Kidney capillary endothelial cell (primary cell): ENCODE measurements at places on chromosomes 4 and X.

- no peak for DNase-seq
These were observed 34.7 kb downstream of the P2RY8 start for GRCh38 chrX:1502241-1502640.

- DNase-seq = no peak
These were observed 6.9 kb downstream of the MOB1B start for GRCh38 chr4:70908993-70909556.

GRCh38 chr4:28558895-28559294 is 1698.3 kb downstream of the STIM2 start:
- no peak for DNase-seq

- DNase-seq = no peak
These were observed 834.6 kb upstream of the AMOT start for GRCh38 chrX:113675278-113675677.

GRCh38 chrX:139720979-139721378 is 13.0 kb upstream of the MCF2 start:
- DNase-seq = no peak

- DNase-seq = no peak
These were observed 167.5 kb downstream of the PRKX start for GRCh38 chrX:3545901-3546300.

DNA sequence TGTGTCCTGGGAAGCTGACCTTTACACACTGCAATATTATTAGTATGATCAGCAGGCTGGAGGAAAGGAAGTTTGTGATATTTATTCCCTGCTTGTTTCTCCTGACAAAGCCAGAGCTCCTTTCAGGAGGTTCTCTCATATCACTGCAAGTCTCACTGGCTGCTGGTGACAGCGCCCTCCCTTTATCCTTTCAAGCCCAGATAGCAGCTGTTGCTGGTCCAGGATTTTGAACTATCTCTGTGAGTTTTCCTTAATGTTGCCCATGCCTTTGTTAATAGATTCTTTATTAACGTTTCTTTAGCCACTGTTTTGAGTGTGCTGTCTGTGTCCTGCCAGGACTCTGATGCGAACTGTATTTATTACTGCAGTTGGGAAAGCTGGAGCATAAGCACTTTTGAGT is 518.7 kb downstream of the C4orf33 start:
- DNase-seq = no peak

- peak; percentile 59 for DNase-seq
These were observed 367.2 kb downstream of the BMPR1B start for GRCh38 chr4:95124906-95125504.

GRCh38 chr4:53676402-53676871 is 85.2 kb upstream of the LNX1 start:
- DNase-seq = no peak

DNA sequence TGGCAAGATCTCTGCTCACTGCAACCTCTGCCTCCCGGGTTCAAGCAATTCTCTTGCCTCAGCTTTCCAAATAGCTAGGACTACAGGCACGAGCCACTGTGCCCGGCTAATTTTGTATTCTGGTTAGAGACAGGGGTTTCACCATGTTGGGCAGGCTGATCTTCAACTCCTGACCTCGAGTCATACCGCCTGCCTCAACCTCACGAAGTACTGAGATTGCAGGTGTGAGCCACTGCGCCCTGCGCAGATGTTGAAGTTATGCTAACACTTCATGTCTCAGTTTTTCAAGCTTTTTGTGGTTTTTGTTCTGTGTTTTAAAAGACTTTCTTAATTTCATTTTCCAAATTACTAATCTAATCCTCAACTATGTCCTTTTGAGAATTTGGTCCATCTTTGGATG is 154.4 kb upstream of the TLL1 start:
- DNase-seq = no peak

GRCh38 chr4:1675802-1676137 is 8.3 kb downstream of the FAM53A start:
- DNase-seq = no peak

DNA sequence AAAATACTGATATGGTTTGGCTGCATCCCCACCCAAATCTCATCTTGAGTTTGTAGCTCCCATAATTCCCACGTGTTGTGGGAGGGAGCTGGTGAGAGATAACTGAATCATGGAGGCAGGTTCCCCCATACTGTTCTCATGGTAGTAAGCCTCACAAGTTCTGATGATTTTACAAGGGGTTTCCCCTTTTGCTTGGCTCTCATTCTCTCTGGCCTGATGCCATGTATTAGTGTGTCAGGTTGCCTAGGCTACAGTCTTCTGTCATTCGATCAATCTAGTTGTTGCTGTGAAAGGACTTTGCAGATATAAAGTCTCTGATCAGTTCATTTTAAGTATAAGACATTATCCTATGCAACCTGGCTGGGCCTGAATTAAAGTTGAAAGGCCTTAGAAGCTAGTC is 209.3 kb upstream of the MAOA start:
- DNase-seq = no peak

DNA sequence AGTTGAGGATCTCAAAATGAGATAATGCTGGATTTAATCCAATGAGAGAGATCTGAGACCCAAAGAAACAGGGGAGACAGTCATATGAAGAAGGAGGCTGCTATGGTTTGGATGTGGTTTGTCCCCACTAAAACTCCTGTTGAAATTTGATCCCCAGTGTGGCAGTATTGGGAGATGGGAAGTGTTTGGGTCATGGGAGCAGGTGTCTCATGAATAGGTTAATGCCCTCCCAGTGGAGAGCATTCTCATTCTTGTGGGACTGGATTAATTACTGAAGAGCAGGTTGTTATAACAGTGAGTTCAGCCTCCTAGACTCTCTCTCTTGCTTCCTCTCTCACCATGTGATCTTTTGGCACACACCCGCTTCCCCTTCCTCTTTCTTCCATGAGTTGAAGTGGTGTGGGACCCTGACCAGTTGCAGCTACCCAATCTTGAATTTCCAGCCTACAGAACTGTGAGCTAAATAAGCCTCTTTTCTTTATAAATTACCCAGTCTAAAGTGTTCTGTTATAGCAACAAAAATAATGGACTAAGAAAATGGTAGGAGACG is 70.3 kb downstream of the PPEF2 start:
- DNase-seq = no peak

- DNase-seq = no peak
These were observed 114.1 kb downstream of the TSPAN5 start for GRCh38 chr4:98544141-98544817.

- no peak for DNase-seq
These were observed 70.9 kb downstream of the APBB2 start for GRCh38 chr4:41143311-41144039.

- no peak for DNase-seq
These were observed 1500.0 kb downstream of the STIM2 start for GRCh38 chr4:28360681-28361080.

DNA sequence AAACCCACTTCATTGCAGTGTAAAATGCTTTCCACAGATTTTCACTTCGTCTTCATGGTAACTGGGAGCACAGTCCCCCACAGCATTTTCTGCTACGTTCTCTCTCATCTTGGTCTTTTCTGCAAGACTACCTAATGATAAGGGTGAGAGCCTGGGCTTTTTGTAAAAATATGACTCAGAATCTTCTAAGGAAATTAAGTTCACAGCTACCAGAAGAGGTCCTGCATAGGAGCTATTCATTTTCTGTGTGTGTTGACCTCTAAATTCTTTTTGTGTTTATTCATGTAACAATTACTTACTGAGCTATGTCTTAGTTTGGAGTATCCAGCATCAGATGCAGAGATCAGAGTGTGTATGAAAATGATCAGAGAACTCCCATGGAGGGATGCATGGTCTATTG is 192.2 kb downstream of the CPEB2 start:
- no peak for DNase-seq

- no peak for DNase-seq
These were observed 1009.8 kb upstream of the SLIT2 start for GRCh38 chr4:19241895-19242294.

GRCh38 chr4:15702941-15703403 is at the start of gene BST1:
TSS of gene BST1 (plus strand) at chr4:15703065. CDS start at chr4:15703145, 80 bp downstream.
- DNase-seq = no peak

GRCh38 chr4:68132342-68132741 is 2.7 kb upstream of the TMPRSS11F start:
- no peak for DNase-seq

GRCh38 chrX:130623518-130623917 is 221.7 kb downstream of the RBMX2 start:
- DNase-seq = no peak

DNA sequence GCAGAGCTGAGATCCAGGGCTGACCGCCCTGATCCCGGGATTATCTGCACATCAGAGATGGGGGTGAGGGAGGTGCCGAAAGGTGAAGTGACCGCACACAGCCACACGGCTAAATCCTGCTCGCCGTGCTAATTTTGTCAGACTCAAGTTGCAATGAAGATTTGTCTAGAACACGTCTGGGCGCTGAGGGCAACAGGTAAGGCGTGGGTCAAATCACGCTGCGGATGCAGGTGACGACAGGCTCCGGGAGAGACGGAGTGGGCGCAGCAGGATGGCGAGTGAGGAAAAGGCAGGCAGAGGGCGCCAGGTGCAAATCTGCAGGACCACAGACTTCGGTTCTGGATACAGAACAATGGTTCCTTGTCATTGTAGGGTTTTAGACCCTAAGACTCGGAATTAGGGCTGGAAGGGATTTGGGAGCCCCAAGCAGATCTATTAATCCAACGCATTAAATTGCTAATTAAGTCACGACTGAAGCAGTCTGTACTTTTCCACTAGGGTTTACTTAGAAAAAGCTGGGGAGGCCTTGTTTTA is 1.9 kb upstream of the TBC1D14 start:
- DNase-seq = no peak

DNA sequence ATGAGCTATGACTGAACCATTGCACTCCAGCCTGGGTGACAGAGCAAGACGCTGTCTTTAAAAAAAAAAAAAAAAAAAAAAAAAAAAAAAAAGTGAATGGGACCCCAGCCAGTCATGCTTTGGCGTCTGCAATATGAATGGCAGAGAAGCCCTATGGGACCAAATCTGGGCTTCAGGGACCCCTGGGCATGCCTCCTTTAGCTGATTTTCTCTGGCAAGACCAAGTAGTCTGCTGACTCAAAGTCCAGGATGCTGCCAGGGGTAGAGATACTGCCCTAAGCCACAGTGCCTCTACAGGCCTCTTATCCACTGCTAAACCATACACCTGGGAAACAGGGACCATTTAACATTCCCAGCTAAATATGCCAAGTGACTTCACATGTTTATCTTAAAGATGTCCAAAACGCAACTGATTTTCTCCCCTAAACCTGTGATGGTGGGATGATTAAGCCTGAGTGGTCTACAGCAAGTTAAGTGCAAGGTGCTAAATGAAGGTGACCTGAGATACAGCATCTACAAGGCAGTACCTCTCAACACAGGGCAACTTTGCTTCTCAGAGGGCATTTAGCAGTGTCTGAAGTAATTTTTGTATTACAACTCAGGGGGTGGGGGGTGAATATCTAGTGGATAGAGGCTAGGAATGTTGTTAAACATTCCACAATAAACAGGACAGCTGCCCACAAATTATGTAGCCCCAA is 5.8 kb downstream of the RPS4X start:
- no peak for DNase-seq

GRCh38 chr4:55834086-55834795 is 14.7 kb downstream of the EXOC1L start:
- no peak for DNase-seq

DNA sequence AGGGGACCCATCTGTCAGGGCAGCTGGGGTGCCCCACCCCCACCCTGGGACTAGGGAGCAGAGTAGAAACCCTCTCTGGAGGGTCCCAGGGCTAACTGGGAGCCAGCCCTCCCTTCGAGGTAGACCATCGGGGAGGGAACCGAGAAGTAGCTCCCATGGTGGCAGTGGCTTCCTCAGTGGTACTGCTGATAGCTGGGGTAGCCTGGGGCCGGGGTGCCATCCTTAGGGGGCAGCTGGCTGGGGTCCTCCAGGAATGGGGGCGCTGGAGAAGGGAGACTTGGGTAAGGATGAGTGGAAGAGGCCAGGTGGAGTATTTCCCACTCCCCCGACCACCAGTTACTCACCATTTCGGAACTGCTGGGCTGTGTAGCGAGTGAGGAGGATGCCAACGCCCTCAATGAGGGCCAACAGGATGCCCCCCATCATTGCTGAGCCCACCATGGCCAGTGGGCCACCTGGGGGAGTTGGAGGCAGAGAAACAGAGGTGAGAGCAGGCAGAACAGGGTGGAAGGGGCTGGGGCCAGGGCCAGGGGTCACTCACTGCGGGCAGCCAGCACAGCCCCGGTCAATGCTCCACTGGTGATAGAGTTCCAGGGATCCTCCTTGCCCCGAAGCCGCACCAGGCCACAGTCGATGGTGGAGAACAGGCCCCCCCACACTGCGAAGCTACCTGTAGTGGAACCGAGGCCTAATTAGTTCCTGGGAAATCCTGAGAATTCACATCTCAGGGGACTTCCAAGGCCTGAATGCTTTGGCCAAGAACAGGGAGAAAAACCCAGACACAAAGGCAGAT is 3.8 kb downstream of the TIMM17B start:
- no peak for DNase-seq

GRCh38 chr4:99202536-99202935 is 16.5 kb downstream of the ADH6 start:
- DNase-seq = no peak
